Urinary bladder (tissue), 4 donors: ENCODE measurements at places on chromosomes 2 and 18. TPM values are rescaled to one million over a fixed set of nuclear protein-coding genes. Genes with fewer than 3 reads are reported as not detected.
A peak's percentile ranks its signal among the peaks of the same experiment; 100 is the strongest.

RAB17 gene
- 2.1 TPM for polyA plus RNA-seq

- DNase-seq = no peak
Measured at GRCh38 chr2:27690052-27690451, 26.4 kb downstream of the SLC4A1AP start.

DNA sequence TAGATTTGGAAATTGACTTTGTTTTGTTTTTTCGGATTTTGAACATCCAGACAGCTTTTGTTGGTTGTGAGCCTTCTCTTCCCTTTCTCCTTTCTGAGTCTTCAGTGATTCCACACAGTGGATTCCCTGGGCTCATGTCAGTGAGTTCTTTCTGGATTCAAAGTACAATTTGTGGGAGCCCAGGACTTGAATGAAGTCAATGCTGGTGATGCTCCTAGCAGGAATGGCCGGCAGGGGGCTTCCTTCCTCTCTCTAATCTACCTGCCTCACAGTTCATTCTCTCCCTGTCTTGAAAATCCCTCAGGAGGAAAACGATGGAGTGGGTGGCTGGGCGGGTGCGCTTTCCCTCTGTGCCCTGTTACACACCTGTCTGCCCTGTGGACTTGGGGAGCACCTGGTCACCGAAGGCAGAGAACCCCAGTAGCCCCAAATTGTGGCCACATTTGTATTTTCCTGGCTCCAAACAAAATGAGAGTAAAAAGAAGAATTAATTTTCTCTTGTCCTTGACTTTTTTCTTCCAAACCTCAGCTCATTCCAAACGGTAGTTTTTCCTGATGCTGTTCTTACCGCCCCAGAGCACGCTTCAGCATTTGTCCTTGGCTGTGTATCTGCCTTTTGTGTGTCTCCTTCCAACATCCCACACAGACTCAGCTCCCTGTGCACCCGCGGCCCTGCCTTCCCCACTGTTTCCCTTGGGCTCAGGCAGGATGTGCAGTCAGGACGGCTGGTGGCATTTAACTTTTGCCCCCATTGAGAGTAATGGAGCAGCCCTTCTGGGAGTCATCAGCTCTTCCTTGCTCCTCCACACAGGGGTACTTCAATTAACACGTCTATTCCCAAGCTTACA lies 86.6 kb downstream of the MARCO start:
- no peak for DNase-seq

DNA sequence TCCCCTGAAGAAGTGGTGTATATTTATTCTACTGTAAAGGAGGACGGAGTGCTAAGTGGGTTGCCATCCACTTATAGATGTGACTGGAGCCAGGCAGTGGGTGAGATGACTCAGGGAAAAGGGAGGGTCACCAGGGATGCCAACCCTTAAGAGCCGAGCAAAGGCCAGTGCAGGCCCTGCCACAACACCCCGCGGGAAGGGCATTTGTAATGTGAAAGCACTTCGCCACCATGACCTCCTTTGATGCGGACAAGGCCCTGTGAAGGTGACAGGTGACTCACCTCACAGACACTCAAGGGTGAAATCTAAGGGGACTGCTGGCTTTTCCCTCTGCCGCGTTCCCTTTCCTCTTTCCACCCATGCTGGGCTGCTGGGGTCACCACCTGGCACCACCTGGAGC lies 50.2 kb upstream of the MRPL33 start:
- DNase-seq = no peak

DNA sequence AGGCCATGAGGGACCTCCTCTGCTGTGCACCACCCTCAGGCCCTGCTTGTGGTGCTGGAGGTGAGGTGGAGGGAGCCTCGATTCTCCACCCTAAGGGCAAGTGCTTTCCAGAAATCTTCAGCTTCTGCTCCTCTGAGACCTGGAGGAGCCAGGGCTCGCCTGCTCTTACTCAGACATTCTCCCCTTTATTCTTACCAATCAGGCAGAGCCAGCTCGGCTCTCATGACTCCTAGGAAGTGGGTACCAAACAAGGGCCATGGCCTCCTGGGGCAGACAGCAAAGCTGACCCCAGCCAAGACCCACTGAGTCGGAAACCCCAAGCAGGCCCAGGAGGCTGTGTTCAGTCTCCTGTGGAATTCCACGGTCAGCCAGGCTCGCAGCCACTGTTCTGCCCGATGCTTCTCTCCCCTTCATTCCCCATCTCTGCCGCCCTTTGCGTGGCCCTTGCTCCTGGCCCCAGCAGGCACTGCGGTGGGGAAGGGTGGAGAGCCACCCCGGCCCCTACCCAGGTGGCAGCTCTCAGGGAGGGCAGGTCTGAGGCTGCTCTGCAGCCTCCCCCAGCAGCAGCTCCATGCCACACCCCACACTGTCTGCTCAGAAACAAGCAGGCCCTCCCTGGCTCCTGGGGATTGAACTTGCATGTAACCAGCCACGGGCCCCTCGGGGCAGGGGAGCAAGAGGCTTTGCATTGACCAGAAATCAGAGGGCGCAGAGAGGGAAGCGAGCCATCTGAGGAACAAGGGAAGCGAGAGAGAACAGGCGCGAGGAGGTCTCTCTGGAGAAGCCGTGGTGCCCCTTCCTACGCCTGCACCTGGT lies 24.0 kb downstream of the HS1BP3 start:
- no peak for DNase-seq

PCGF1 gene
- 19.2 TPM for polyA plus RNA-seq

DNA sequence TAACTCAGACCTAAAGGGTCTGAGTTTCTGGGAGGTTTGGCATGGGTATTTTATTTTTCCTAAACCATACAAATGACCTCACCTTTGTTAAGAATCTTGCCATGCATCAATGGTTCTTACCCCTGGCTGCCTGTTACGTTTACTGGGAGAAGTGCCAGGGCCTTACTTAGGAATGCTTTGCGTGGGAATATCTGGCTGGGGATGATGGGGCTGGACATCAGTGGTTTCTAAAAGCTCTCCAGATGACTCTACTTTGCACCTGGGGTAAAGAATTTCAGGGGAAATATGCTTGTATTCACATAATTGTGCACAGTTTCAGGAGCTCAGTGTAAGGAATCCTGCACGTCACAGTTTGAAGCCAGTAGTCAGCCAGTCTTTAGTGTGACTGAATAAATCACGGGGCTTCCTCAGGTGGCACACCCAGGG lies 18.2 kb upstream of the DAW1 start:
- DNase-seq = no peak

TNFAIP6 gene
- polyA plus RNA-seq = 1.7 TPM

DNA sequence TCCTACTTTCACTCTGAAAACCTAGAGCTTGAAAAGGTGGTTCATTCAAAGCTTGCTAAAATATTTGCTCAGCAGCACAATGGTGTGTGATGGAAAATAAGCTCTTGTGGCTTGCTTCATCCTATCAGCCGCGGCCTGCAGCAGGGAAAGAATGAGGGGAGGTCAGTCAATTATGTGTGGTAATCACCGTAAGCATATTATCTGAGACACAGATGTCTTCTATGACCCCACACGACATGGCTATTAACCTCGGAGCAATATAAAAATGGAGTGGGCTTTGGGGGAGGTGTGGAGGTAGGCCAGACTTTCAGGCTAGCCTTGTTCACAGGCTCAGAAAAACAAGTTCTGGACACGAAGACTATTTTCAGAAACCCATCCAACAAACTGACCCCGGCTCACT lies 98.4 kb upstream of the SIX3 start:
- no peak for DNase-seq

RNU2-63P gene
- not detected for polyA plus RNA-seq

DNA sequence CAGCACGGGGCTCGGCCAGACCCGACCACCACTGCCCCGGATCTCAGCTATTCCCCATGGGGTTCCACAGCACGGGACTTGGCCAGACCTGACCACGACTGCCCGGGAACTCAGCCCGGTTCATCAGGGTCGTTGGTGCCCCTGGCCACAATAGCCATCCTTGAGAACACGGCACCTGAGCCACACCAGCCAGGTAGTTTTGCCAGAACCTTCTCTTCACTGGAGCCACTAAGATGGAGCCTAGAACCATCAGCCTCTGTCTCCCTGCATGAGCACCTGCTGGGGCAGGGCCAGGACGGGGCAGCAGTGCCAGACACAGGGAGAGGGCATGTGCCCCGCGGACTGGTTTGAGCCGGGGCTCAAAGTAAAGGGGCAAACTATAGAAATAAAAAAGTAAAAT lies 11.4 kb upstream of the KCNG2 start:
- DNase-seq = no peak

SCTR gene
- polyA plus RNA-seq = not detected

FBLN7 gene
- 5.0 TPM for polyA plus RNA-seq

SRD5A2 gene
- polyA plus RNA-seq = 2.4 TPM

DNA sequence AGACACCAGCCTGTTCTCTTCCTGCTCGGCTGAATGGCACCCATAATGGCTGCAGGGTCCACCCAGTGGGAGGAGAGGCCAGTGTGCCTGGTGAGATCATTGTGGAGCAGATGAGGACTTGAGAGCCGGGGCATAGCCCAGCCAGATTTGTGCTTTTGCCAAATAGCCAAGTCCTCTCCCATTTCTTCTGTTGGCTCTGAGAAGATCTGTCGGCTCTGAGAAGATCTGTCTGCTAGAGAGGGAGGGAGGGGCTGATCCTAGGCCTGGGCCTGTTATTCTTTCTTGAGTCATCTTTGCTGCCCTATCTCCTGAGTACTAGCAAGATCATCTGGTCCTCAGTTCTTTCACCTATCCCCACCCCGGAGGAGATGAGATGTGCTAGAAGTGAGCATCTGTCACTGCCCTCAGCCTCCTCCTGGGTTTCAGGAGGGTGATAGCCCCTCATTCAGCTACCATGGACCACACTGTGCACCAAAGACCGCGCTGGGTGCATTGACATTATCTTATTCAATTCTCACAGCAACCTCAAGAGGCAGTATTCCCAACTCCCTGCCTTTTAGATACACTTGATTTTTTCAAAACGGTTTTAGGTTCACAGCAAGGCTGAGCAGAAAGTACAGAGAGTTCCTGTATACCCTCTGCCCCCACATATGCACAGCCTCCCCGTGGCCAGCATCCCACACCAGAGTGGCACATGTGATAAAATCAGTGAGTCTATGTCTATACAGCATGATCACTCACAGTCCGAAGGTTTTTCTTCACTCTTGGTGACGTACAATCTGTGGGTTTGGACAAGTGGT lies 98.6 kb downstream of the CAPN13 start:
- DNase-seq = no peak

DNA sequence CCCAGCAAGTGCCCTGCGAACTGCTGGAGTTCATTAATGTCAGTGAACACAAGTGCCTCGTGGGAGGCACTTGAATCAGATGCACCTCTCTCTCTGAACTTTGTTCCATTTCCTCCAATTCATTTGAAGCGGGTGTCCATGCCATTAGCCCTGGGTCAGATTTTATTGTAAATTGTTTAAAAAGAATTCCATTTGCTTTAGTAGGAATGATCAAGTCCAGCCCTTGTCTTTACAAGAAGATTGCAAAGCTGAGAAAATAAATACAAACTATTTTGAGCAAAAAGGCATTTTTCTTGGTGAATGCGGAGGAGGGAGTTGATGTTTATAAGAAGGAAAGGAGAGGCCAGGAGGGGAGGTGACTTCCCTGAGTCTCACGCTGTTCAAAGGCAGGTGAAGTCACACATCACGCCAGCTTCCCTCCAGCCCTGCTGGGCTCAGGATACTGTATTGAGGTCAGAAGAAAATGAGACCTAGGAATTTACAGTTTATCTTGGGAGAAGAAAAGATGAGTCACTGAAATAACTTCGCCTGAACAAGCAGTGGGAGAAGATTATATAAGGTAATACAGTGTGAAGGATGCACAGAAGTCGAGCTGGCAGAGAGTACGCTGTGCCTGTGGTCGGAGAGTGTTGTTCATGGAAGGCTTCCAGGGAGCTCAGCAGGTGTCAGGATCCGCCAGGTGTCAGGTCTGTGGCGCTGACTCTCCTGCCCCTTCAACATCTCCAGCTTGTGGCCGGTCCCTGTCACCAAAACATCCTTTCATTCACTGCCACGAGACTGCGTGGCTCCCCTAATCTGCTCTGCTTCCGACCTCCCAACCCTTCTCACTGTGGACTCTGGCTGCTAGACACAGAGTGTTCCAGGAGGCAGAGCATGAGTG lies 36.5 kb downstream of the EFR3B start:
- no peak for DNase-seq

DNA sequence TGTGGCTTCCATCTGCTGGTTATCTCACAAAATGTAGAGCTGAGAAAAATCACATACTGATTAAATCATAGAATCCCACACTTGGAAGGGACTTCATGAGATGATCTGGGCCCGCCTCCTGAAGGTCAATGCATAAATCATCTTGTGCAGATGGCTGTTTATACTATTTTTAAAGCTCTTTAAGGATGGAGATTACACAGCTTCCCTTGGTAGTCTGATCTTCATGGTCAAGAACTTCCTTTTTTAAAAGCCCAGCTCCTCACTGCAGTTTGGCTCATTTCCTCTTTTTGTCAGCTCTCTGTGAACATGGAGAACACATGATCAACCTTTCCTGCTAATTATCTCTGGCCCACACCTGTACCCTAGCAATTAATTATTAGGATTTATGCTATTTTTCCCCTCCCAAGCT lies 25.9 kb downstream of the GCG start:
- DNase-seq = peak; percentile 31

DNA sequence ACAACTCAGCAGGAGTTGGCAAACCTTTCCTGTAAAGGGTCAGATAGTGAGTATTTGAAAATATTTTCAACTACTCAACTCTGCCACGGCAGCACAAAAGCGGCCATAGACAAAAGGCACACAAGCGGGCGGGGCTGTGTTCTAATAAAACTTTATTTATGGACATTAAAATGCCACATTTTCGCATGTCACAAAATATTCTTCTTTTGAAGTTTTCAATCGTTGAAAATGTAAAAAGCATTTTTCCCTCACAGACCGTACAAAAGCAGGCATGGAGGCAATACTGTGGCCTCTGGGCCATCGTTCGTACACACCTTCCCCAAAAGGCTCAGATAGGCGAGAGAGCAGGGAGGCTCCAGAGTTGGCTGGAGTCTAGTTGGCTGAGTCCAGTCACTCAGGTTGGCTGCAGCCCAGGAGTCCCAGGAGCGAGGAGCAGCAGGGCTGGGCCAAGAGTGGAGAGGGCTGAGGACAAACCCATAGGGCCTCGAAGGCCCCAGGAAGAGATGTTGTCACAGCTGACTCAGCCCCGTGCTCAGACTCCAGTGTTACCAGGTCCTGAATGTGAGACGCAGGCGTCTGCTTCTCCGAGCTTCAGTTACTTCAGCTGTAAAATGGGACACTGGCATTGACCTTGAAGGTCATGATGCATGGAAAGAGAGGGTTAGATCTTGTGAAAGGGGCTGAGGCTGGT lies 42.5 kb downstream of the SDC1 start:
- DNase-seq = no peak

- no peak for DNase-seq
Measured at GRCh38 chr2:37809525-37809924, 115.6 kb upstream of the RMDN2 start.

DNA sequence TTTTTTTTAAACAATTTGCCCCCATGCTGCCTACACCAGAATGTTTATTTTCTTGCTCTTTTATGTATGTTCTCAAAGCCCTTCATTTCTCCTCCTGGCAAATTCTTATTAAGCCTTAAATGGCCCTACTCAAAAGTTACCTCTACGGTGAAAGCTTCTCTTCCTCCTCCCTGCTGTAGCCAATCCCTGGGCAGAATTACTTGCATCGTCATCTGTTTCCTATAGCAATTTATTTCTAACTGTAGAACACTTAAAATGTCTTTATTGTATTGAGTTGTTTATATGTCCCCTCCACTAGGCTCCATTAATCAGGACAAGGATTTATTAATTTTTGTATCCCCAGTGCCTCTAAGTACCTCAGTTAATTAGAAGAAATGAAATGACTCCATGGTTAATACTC lies 2.5 kb upstream of the RAD51AP2 start:
- no peak for DNase-seq

- no peak for DNase-seq
Measured at GRCh38 chr18:49052891-49053644, 102.3 kb upstream of the SMAD7 start.
